ENCODE measurements at places on chromosomes 6 and 20.

DNA sequence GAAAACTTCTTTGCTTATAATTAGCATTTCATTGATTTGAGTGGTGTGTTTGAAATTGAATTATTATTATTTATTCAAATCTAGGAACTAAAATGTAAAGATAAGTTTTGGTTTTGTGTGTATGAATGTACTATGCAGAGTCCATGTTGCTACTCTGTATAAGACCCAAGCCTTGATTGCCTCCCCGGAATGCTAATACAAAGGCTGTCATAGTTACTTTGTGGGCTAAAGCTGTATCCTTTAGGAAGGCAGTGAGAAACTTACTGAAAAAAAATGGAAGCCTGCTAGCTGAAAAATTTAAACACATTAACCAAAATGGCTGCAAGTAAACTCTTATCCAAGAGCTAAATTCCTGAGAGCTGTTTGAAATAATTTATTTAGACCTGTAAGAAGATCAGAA, 213.3 kb downstream of the ZFAND3 start:
- no peak for DNase-seq

DNA sequence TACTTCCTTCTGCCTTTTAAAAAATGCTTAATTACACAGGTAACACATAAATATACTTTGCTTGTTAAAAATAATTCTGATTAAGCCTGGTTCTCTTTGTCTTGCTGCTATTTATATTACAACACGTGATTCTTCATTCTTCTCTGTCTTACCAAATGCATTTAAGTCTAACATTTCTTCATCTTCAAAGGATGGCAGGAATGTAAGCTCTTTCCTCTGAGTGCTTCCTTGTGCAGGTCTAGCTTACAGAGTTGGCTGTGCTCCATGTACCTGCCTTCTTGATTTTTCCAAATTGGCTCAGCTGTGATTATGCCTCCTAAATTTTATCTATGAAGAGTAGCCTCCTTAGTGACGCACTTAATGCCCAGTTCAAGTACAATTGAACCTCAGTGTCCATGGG, 44.4 kb downstream of the RNF144B start:
- no peak for DNase-seq

- DNase-seq = no peak
These were observed 167.5 kb downstream of the VEGFA start for GRCh38 chr6:43937236-43938177.

GRCh38 chr6:90393232-90393884, 96.7 kb upstream of the BACH2 start:
- DNase-seq = peak; percentile 44

GRCh38 chr20:49215232-49215631, 4.0 kb upstream of the DDX27 start:
- no peak for DNase-seq

DNA sequence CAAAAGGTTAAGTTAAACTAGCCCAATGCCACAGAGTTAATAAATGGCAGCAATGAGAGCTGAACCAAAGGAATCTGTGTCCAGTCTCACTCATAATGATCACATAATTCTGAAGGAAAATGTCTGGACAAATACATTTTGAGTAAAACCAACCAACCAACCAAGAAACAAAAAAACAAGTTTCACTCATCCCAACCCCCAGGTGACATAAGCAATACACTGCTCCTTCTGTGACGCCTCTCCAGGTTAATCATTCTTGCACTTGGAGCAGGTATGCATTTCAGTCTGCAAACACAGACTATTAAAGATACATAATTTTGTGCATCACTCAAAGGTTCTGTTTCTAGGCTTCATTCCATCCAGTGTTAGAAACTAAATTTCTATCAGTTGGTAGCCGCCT, 35.2 kb upstream of the MC3R start:
- no peak for DNase-seq

GRCh38 chr20:48823476-48823875, 4.3 kb downstream of the PREX1 start:
- no peak for DNase-seq

GRCh38 chr6:146426516-146426915, 117.1 kb upstream of the RAB32 start:
- no peak for DNase-seq

GRCh38 chr6:18412644-18413043, 25.5 kb downstream of the RNF144B start:
- DNase-seq = no peak

DNA sequence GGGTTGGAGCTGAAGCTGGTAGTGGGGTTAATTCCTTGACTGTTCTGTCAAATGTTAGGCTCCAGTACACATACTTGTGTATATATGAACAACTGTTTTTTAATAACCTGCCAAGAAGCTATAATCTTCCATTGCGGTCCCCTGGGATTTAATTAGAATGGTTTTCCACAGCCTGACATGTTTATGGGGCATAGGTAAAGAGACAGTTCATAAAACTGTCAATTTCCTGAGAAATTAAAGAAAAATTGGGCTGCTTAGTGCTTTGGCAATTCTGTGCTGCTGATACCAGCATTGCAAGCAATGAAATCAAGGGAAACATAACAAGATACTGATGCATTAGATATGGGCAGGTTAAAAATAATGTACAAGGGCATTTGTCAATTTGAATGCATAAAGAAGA, 314.1 kb upstream of the SLC35B3 start:
- no peak for DNase-seq

- no peak for DNase-seq
These were observed 56.0 kb downstream of the RIN2 start for GRCh38 chr20:19813846-19814640.

GRCh38 chr6:27091661-27092315, 155.7 kb upstream of the PRSS16 start:
- peak; percentile 57 for DNase-seq

- DNase-seq = no peak
These were observed 5.5 kb downstream of the MANBAL start for GRCh38 chr20:37295001-37295400.

GRCh38 chr6:106685833-106686232, 56.5 kb downstream of the QRSL1 start:
- no peak for DNase-seq

- no peak for DNase-seq
These were observed 116.1 kb upstream of the CDH4 start for GRCh38 chr20:61135968-61136367.

DNA sequence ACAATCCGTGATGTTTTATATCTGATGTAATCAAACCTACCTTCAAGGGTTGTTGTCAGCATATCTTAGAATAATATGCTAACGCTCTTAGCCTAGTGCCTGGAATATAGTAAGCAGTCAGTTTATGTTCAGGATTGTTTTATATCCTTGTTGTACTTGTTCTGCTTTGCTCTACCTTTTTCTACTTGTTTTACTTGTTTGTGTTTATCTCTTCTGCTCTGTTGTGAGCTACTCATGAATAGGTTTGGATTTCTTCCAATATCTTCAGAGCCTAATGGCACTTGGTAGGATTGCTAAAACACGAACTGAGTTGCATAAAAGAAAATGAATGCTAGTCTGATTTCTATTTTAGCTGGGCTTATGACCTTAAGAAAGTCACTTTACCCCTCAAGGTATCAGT, 40.1 kb downstream of the DNAH8 start:
- DNase-seq = no peak

DNA sequence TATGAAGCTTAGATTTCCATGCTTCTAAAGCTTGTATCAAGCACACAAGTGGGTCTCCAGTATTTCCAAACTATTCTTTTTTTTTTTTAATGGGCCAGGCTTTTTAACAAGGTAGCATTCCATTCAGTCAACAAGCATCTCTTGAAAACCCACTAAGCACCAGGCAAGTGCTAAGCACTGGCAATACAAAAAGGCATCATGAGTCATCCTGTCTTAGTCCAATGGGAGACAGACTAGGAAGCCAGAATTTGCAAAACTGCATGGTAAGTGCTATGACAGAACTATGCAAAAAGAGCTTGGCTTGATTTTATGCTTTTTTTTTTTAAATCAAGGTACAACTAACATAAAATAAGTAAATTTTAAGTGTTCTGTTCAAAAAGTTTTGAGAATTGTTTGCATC, 109.3 kb upstream of the DST start:
- DNase-seq = no peak

GRCh38 chr20:38249536-38250310, 10.8 kb downstream of the KIAA1755 start:
- no peak for DNase-seq

GRCh38 chr6:11350294-11350693, 117.8 kb upstream of the NEDD9 start:
- no peak for DNase-seq

DNA sequence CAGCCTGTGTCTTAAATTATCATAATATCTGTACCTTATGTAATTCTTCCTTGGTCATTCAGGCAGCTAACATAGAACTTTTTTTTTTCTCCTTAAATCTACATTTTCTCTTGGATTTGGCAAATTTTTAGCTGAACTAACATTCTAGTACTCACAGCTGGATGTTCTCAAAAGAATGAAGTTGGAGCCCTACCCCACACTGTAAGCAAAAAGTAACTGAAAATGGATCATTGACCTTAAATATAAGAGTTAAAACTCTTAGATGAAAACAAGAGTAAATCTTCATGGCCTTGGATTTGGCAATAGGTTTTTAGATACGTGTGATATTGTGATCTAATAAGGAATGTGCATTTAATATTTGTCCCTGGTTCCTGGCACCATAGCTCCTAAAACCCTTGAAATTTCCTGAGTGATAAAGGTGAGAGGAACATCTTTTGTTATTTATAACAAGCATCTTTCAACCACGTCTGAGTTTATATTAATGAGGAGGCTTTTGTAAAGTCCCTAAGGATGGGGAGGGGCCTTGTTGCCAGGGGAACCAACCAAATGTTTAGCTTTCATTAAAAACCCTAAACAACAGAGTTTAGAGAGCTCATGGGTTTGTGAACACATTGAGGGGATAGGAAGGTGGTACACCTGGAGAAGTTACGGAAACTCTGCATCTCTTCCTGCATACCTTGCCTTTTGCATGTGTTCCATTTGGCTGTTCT, 106.1 kb upstream of the ADGRF4 start:
- no peak for DNase-seq

DNA sequence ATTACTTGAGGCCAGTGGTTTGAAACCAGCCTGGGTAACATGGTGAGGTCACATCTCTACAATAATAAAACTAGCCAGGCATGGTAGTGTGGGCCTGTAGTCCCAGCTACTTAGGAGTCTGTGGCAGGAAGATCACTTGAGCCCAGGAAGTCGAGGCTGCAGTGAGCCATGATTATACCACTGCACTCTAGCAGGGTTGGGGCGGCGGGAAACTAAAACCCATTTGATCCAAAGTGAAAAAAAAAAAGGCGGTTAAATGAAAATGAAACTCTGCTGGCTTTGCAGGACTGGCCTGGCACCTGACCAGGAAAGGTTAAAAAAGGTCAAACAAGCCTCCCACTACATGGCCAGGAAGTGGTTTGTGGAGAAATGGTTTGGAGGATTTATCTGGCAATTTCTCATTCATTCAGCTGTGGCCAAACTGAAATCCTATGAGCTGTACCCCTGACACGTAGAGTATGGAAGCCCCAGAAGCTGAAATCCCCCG, 36.6 kb downstream of the MTRES1 start:
- no peak for DNase-seq

- DNase-seq = no peak
These were observed 40.8 kb downstream of the PKIB start for GRCh38 chr6:122651031-122651430.

DNA sequence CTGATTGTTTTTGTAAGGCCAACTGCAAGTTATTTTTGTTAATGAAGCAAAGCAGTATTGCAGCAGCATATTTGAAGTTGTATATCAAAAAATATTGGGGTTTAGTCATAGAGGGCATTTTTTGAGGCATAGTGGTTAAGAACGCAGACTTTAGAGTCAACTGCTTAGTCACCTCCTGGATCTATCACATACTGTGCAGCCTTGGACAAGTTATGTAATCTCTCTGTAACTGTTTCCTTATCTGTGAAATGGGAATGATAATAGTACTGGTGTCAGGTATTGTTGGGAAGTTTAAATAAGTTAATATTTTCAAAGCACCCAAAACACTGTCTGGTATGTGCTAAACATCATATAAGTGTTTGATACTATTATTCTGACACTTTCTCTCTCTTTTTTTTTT, 27.2 kb upstream of the EFHC1 start:
- DNase-seq = no peak

DNA sequence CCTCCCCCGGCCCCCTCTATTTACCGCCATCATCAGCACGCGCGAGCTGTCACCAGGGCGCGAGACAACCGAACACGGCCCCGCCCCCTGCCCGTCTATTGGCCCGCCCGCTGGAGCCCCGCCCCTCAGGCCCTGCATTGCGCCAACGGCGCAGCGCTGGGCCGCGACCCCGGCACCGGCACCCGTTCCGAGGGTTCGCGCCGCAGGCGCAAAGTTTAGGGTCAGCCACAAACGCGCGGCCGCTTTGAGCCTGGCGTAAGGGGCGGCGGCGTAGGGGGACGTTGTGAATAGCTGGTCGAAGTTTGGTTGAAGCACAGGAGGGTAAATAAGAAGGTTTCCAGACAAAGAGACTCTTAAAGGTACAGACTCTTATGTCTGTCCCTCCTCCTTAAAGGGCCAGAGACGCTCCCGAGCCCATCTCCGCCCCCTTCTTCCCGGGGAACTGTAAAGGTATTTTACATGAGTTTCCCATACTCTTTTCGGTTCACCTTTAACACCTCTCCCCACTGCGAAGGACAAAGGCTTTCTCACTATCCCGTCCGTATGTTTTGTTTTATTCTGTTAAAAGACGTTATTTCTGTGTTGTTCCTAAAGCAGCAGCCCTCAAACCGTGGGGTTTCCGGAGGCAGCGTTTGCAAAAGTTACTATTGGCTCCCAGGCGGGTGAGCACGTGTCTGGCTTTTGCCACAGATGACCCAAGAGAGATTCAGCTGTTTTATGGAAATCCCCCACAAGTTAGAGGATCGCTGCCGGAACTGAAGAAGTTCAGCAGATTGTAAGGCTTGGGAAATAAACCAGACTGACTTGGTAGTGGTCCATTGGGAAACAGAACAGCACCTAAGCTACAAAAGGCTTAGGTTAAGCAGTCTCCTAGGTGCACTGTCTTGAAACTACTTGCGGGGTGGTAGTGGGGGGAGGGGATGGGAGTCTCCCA, at the start of gene USP49:
Gene USP49, minus strand, starts transcription at position 76 of the 934 bp plus-strand sequence. CDS start 88,392 bp downstream, outside the sequence.
- DNase-seq = peak; percentile 96

DNA sequence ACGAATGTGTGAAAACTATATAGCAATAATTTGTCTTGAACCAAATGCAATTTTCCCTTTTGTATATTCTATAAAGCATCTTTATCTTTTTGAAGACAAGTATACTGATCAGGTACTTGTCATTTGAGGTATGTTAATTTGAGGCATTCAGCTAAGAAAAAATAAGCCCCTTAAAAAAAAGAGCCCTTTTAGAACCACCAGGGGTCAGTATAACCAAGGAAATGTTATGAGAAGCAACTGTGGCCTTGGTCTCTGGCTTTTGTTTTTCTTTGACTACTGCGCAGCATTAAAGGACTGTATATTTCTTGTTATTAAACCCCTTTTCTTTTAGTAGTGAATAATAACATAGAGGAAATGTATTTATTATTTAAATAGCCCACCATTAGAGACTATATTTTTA, 43.1 kb downstream of the CD109 start:
- DNase-seq = peak; percentile 33

- DNase-seq = no peak
These were observed 13.4 kb downstream of the PRKN start for GRCh38 chr6:162713974-162714780.

GRCh38 chr20:15622368-15622767, 950.9 kb downstream of the KIF16B start:
- DNase-seq = no peak
